ENCODE measurements at places on chromosomes 2 and 18.

DNA sequence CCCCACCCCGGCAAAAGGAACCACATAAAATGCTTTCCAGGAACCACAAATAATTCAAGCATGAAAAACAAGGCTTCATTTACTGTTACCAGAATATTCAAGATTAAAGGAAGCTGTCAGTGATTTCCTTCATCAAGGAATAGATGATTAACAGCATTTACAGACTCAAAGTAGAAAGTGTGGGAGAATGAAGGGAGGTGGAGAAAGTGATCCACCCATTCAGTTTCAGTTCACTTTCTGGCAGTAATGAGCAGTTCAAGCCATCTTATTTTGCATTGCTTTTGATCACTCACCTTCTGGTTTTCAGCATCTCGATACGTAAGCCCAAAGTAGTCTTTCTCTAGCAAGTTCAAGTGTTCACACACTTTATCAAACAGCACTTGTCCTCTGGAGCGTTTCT, 99.0 kb downstream of the EPB41L3 start:
- ATAC-seq = no peak

- no peak for ATAC-seq
Measured at GRCh38 chr2:19435815-19436214, 77.4 kb upstream of the OSR1 start.

DNA sequence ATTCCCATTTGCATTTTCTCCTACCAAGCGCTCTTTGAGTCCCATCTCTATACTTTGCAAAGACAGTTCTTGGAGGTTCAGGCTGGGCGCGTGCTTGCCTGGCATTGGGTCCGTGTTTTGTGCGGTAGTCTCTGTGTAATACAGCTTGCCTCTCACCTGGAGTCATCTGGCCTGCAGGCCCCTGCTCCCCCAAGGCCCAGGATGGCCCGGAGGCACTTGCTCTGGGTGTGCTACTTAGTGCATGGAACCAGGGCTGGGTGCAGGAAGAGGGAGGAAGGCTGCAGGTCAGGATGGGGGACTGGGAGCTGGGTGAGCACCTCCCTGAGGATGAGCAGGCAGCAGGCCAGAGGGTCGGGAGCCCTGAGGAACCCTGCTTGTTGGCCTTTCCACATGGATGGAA, 220.9 kb downstream of the LDLRAD4 start:
- ATAC-seq = no peak

DNA sequence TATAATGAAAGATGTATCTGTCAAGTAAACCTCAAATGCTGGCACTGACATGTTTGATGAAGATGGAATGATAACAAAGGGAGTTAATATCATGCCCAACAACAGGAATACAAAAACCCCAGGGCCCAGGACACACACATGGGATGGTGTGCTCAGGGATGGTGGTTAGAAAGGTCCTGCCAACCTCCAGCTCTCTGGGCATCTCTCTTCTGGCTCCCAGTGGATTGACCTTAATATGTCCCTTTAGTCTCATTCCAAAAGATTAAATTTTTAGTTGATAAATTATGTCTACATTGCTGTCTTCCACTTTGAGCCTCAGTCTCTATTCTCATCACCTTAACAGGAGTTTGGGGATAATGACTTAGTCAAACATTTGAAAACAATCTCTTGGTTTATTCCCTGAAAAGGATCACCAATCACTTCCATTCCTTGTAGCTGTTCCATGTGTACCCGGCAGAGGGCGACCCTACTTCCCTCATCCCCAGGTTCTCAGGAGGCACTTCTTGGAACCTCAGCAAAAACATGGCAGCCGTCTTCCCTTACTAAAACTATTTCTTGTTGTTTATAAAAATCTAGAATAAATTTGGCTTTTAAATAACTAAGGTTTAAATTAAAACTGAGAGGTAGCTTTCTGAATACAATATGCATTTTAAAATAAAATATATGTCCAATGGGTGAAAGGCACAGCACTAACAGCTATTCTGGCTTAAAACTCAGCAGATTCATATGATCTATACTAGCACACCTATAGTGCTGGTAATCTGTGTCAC, 29.6 kb downstream of the MCEE start:
- ATAC-seq = peak; percentile 67

DNA sequence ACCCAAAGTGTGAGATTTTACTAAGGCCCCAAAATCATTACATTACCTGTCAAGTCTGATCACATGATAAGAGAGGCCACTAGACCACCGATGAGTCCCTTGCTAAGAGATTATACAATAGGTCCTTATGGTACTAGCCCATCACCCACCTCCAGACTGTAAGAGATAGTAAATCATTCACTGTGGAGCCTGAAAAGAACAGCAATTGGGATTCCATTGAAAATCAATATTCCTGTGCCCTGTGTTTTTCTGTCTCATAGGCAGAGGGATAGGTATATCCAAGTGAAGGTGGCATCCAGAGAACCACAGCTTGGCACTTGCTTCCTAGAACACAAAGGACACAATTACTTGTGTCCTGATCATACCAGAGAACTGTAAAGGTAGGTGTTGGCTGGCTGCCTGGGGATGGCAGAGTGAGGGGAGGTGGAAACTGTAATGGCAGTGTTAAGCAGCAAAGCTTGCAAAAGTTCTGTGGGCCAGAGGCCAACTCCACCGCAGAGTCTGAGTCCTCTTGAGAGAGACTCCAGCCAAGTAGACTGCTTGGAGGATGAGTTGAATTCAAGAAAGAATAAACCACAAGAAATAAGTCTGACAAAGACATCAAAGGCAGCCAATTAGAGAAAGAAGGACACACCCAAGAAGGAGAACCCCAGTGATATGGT, 102.0 kb upstream of the PIEZO2 start:
- no peak for ATAC-seq

DNA sequence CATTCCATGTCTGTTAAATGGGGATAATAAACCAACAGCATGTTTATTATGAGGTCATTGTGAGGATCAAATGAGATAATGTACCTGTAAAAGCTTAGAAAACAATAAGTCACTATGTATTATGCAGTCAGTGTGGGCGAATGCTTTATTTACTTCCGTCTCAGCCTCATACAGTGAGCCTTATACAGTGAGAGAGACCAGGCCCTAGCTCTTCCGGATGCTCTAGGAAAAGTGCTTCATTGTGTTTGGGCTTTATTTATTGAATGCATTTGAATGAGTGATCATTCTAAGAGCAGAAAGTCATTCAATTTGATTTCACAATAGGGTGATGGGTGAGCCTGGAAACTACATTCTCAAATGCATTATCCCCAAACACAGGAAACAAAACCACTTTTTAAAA, 603.9 kb upstream of the FANCL start:
- ATAC-seq = no peak

DNA sequence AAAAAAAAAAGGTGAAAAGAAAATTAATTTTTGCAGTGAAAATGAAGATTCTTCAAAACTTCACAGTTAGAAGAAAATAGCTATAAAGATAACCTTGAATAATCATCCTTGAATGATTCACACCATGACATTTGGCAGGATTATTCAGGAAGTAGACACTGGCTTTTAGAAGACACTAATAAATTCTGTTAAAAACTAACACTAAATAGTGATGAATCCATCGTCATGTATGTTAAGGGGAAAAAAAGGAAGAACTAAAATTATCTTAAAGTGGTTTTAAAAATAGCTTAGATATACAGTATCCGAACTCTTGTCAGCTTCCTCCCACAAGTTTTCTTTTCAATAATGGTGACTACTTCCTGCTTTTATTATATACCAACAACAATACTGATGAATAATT, 10.2 kb downstream of the USP37 start:
- no peak for ATAC-seq

DNA sequence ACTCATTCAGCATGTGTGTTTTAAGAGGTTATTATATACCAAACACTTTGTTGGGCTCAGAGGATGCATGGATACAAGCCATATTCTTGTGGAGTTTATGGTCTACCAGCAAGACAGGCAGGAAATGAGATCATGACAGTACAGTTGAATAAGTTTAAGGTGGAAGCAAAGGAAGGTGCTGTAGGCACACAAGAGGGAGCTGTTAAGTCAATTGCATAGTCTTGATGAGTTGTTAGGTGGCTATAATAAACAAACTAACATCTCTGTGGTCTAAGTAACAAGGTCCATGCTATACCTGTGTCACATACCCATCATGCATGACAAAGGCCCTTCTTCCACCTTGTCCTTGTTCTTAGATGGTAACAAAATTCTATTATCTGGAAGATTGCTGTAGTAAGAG, 538.3 kb downstream of the CNTNAP5 start:
- ATAC-seq = no peak

DNA sequence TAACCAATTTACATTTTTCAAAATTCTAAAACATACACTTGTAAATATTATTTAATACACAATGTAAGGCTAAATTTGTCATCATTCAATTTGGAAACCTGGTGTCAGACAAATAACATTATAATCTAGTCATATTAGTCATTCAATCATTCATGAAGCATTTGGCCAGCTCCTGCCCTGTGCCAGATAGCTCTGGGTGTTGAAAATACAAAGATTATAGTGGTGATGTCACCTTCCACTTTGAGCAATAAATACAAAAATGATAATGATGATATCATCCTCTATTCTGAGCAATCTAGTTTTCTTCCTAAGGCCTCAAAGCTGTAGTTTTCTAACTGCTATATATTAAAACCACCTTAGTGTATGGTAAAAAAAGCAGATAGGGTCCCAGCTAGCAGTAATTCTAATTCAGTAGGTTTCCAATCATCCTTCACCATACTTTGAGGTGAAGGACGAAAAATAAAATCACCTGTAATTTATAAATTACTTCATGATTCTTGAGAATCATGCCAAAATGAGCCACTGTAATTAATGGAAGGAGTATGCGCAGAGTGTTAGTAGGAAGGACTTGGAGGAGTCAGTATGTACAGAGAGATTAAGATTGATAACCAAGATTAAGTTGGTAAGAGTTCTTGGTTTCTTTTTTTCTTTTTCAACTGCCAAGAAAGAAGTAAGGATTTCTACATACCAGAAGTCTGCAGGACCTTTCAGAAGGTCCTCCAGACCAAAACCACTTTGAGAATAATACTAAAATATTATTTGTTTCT, 23.2 kb downstream of the MEMO1 start:
- peak; percentile 91 for ATAC-seq

DNA sequence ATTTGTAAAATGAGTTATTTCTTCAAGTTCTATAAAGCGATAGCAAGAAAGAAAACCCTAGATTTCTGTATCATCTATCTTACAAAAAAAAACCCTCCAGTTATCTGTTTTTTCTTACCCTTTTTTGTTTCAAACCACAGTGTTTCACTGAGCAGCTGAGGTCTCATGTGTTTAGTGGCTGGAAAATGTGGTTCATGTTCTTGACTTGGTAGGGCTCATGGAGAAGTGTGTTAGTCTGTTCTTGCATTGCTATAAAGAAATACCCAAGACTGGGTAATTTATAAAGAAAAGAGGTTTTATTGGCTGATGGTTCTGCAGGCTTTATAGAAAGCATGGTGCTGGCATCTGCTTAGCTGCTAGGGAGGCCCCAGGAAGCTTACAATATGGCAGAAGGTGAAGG, 147.3 kb upstream of the NABP1 start:
- ATAC-seq = no peak

GRCh38 chr2:112730216-112730615, 9.4 kb downstream of the NT5DC4 start:
- no peak for ATAC-seq

DNA sequence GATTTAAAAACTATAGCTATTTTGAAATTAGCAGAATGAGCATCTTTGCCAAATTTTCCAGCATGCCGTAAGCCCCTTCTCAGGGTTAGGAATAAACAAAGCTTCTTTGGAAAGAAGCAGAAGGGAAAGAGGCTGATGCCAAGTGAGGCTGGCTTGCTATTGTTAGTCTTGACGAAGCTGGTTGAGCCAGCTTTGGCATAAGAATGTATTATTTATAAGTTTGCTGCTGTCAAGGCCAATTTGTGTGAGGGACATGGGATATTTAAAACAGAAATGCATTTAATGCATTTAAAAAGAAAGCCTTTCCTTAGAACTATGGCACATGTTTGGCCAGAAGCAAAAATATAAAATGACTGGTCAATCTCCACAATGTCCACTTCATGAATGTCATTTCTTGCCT, 52.5 kb upstream of the TTN start:
- ATAC-seq = no peak

DNA sequence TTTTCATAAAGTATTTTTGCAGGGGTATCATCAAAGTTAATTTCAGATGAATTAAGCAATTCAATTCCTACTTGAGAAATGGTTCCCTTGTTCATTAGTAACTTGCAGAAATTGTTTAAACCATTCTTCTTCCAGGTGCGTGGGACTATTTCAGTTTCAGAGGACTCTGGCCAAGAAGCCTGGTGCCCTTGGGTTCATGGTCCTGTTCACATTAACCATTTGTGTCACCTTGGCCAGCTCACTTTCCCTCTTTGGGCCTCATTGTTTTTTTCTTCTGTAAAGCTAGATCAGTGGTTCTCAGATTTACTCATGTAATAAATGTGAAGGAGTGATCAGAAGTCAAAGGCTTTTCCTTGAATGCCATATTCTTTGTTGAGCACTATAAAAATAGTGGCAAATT, 112.4 kb upstream of the BZW1 start:
- no peak for ATAC-seq

GRCh38 chr2:113105047-113105785, 22.2 kb upstream of the IL1RN start:
- ATAC-seq = peak; percentile 71

DNA sequence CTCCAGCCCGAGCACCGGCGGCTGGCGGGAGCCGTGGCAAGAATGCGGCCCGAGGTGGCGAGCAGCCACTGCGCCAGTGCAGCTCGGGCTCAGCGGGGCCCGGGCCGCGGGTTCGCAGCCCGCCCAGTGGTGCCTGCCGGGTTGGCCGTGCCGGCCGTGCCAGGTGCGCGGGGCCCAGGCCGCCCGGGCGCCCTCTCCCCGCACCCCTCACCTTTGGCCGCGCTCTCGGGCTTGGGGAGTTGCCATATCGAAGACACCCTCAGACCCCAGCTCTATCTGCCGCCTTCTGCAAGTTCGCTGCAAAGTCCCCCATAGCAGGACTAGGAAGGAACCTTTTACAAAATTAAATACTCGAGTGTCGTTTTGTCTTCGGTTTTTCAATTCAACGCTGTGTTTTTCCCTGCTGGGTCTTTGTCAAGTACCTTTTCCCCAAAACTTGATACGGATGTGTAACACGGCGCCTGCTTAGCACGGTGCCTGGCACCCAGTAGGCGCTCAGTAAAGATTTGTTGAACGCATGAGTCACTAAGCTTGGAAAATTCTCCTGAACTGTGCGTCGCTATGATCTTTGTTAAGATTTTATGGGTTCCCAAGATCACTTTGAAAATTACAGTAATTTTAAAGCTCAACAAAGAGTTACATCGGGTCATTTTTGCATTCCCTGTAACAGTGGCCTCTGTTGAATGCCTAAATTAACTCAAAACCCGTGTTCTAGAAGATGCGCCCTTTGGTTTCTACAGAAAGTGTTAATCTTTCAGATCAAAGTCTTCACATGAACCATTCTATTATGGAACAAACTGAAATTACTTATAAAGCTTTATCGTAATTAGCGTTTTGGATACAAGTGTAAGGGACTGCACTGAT, 750 bp downstream of the STRADB start:
- ATAC-seq = peak; percentile 49

- no peak for ATAC-seq
Measured at GRCh38 chr18:10216791-10217190, 237.6 kb upstream of the APCDD1 start.

GRCh38 chr2:36404754-36405153, 49.2 kb downstream of the CRIM1 start:
- no peak for ATAC-seq

All from esophagus mucosa (tissue), 1 donor.